NT2/D1 (cell line): ENCODE measurements at places on chromosomes 1 and 21.

- no peak for DNase-seq
Measured at GRCh38 chr1:58769809-58770320, 14.0 kb downstream of the JUN start.

DNA sequence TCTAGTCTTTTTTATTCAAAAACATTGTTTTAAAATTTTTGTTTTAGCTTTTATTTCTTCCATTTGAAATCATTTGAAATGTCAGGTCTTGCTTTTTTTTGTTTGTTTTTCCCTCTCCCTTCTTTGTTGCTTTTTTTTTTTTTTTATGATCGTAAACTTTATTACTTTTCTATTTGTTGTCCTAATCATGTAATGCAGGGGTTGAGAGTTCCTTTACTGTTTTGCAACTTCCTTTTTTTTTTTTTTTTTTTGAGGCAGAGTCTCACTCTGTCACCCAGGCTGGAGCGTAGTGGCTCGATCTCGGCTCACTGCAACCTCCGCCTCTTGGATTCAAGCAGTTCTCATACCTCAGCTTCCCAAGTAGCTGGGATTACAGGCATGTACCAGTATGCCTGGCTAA, 24.8 kb downstream of the IVNS1ABP start:
- DNase-seq: no peak

DNA sequence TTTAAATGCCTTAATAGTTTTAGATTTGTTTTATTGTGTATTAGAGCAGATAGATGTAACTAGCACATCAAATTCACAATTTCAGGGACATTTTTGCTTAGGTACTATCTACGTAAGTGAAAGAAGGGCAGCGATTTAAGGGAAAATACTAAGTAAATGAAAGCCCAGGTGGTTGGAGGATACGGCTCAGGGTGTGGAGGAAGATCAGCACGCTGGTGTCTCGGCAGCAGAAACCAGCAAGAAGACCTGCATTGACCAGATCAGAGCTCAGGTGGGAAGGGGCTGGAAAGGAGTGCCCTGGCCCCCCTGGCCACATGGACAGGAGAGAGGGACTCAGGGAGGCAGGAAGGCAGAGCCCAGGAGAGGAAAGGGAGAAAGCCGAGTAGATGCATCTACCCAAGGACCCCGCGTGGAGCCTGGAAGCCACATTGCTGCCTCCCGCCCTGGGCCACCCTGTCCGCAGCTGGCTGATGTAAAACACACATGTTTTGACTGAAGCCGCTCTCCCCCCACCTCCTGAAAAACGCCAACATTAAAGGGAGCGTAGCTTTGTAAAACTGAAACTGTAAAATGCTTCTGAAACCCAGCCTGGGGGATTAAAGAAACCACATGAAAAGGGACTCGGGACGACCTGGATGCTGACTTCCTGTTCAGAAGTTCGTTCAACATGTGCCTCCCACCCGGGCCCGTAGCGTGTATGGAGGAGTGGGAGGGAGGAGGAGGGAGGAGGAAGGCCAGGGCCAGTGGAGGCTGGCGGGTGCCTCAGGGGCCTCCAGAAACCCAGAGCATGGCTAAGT, 72.6 kb upstream of the TARDBP start:
- DNase-seq: no peak

DNA sequence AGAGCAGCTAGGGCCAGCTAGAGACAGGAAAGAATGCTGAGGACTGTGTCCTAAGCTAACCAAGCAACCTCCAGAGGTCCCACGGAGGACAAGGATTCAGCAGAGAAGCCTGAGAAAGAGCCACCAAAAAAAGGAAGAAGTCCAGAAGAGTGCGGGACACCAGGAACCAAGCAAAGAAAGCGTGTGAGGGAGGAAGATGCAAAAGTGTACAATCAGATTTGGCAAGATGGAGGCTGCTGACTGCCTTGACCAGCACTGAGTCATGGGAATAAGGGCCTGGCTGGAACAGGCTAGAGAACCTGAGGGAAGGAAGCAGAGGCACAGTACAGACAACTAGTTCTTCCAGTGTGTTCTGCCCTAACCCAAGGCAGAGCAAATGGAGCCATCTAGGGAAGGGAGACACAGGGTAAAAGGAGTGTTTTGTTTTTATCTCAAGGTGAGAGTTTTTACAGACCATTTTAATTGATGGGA, 18.5 kb downstream of the TP53BP2 start:
- no peak for DNase-seq

DNA sequence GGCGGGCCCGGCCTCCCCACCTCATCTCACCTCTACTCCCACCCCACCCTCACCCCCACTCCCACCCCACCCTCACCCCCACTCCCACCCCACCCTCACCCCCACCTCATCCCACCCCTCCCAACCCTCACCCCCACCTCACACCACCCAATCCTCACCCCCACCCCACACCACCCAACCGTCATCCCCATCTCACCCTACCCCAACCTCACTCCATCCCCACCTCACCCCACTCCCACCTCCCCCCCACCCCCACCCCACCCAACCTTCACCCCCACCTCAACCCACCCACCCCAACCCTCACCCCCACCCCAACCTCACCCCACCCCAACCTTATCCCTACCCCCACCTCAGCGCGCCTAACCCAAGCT, 13.4 kb downstream of the A3GALT2 start:
- DNase-seq: no peak

DNA sequence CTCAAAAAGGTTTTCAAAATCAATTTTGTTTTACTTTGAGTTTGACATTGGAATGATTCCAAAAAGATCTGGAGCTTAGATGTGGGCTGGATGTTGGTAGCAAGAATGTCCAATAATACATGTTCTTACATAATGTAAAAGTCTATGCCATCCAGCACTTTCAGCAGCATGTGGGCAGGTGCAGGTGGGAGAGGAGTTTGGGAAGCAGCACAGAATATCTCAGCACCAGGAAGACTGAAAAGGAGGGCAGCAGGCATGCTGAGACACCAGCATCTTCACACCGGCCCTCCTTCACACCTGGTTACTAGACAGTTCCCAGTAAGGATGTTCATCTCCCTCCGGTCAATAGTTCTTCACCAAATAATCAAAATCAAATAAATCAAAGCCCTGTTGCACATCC, 166.6 kb downstream of the ZBTB18 start:
- DNase-seq: no peak

- no peak for DNase-seq
Measured at GRCh38 chr1:27531959-27532685, 42.2 kb upstream of the WASF2 start.

DNA sequence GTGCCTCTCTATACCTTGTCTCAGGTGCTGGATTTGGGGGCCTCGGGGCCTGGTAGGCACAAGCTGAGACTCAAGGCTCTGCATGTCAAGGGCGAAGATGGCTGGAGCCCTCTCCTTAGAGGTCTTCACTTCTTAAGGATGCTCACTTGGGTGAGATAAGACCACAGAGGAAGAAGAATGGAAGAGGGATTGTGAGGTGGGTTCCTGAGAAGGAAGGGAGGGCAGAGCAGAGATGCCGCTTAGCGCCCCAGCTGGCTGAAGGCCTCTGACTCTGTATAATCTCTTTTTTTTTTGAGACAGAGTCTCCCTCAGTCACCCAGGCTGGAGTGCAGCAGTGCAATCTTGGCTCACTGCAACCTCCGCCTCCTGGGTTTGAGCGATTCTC, 32.2 kb downstream of the SOX13 start:
- no peak for DNase-seq

DNA sequence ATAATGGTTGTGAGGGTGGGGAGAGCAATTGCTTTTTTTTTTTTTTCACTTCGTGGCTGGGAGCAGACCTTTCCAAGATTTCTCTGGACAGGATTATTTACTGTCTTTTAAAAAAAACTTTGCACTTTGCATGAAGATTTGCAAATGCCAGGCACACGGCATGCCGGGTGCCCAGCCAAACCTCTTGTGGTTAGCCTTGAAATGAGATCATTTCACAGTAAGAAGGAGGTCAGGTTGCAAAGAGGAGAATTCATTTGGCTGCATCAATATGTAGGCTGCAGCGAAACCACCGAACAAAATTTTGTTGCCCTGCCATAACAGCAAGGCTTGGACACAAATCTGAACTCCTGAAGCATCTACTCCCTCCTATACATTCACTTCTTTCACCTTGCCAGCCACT, 36.5 kb upstream of the KCND3 start:
- DNase-seq: no peak

DNA sequence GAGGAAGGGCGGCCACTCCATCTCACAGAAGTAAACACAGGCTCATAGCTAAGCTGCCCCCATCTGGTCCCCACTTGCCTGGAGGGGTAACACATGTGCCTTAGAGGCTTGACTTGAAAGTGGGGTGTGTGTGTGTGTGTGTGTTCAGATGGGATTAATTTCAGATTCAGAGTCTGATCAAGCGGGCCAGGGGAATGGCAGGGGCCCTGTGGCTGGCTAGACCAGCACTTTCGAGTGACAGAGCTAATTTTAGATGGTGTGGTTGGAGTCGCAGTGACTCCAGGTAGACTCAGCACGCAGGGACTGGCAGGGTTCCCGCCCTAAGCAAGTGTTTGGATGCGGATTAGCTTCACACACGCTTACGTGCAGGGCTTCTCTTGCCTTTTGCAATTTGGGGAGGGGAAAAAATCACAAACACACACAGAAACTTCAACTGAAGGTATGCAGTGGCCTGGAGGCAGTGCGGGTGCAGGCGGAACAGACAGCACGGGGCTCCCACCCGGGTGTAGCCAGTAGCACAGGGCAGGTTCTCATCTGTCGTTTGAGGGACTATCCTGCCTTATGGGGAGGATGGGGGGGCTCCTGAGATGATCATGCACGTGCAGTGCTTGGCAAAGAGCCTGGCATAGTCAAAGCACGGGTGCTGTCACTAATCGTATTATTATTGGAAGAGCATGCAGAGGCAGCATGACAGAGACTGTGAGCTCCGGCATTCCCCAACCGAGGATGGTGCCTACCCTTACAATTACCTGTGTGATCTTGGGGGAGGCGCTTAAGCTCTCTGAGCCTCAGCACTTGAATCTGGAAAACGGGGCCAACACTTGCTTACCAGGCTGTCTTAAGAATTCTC, 1.3 kb downstream of the EDN2 start:
- no peak for DNase-seq

DNA sequence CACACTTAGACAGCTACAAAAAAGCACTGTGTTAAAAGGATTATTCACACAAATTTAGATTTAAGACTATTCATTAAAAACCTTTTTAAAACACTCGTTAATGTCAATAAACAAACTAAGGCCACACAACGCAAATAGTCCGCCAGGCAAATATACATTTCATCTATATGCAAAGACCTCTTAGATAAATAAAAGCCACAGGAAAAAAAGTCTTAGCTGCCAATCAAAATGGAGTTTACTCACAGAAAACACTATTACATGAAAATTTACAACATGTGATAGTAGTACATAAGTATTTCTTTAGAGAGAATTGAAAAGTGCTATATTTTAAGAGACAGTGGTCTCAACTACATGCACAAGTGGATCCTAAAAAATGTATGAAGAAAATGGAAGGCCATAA, 2.7 kb upstream of the PHTF1 start:
- no peak for DNase-seq

GRCh38 chr1:232687304-232687703, 57.4 kb upstream of the SIPA1L2 start:
- DNase-seq: no peak

DNA sequence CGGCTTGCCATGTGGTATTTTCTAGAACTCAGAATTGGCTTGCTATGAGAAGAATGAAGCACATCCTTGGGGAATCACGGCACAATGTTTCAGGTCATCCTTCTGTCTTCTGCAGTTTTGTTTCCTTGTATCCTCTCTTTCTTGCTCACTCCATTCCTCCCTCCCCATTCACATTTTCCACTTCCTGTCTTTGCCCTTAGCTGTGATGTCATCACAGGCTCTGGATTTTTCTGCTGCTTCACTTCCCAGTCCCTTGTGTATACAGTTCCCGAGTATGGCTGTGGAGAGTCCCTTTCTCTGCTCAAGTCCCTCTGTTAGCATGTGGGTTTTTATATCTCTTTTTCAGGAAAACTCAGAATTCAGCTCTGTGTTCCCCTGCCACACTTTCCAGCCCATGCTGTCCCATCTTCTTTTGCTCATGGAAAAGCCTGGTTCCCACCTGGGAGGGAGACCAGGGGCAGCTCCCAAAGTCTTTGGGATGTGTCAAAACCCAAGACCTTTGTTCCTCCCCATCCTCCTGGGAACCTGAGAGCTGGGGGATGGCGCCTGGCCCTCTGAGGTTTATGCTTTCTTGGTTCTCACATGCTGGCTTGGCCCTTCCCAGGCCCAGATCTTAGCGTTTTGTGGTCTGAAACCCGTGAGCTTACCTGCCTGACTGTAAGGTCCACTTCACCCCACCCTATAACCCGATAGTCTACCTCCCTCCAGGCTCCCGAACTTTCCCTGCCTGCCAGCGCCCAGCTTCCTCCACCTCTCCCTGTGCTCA, 4.8 kb upstream of the RGS16 start:
- DNase-seq: no peak

GRCh38 chr1:66739401-66740157, 12.7 kb upstream of the DYNLT5 start:
- DNase-seq: no peak

DNA sequence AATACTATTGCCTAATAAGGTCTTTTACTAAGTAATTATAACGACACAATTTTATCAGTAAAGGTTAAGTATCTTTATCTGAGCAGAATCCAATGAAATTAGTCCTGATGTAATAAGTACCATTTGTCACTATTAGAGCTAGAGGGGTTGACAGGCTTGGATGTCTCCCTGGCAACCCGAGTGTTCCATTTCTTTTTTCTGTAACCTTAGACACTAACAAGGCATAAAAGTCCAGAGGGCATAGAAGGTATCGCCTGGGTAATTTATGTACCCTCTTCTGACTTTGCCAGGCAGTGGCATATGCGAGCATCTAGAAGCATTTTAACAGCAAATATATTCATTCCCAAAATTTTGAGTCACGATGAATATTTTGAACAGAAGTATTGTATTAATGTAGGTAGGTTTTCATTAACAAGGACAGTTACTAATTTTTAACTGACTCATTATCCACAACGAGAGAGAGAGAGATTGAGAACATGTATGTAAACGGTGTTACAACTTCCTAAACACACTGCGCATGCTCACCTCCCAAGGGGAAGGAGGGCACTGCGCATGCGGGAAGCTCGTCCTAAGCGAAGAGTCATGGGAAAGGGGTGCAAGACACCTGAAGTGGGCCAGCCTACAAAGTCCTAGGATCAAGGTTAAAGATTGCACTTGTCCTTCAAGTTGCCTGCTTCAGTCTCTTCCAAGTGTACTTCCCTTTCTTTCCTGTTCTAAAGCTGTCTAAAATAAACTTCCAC, 423.9 kb downstream of the DSCAM start:
- no peak for DNase-seq

DNA sequence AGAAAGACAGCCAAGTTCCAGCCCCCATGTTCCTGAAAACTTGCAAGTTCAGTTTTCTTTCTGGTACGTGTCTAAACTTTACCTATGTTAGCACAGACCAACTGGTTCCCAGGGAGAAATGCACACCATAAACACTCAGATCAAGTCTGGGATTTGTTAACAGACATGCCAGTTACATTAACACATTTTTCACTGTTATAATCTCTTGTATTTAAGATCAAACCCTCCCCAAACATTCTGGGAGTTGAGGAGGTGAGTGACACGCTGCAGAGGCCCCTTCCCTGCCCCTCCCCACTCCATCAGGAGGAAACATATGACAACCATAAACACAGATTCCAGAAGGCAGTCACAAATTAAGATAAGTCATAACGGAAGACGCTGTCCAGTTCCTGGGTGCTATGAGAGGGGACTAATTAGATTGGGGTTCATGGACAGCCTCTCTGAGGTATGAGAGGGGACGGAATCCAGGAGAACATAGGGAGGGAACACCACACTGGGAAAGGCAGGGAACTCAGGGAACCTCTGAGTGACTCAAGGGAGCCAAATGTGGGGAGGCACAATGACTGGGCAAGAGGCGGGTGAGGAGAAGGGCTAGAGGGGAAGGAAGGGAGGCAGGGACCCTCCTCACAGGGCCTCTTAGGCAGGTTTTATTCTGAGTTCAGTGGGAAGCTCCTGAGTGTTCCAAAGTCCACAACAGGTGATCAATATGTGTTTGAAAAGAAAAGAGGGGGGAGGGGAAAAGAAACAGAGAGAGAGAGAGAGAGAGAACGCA, 25.0 kb downstream of the DUSP10 start:
- no peak for DNase-seq
